ELF-1 (cell line): ENCODE measurements at places on chromosomes 3 and 15.

- DNase-seq, result no peak
Observed at GRCh38 chr15:92886815-92887214, 13.3 kb upstream of the CHD2 start.

DNA sequence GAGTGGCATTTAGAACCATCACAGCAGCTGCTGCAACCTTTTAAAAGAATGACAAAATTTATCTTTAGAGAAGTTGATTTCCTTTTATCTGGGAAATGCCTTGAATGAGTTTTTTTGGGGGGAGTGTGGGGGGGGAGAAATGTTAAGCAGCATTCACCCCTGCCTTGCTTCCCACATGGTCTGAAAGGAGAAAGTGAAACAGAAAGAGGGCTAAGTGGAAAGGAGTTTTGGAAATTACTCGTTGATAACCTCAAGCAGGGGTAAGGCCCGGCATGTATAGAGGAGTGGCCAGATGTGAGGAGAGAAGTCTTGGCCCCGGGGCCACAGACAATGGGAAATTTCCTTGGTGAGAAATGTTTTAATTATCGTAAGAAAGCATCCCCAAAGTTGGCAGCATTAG, 23.5 kb downstream of the B3GALNT1 start:
- DNase-seq, result no peak

- no peak for DNase-seq
Observed at GRCh38 chr3:9779721-9780457, 10.1 kb upstream of the CAMK1 start.

GRCh38 chr3:113165841-113166240, 45.5 kb upstream of the BOC start:
- DNase-seq, result no peak

DNA sequence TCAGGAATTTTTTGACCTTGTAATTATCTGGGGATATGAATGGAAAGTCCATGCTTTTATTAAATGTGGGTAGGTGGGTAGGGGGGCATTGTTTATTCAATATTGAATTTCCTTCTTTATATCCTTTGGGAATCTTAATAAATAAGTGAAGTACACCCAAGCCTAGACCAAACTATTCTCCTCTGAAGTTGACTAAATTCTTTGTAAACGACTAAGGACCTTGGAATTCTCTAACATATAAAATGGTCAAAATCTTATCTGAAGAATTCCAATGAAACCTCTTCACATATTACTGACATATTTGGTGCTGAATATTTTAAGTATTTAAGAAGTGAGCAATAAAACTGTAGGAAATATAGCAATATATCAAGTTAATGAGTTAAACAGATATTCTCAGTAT, 1432.1 kb upstream of the GBE1 start:
- no peak for DNase-seq

GRCh38 chr3:30122359-30122758, 484.0 kb upstream of the TGFBR2 start:
- DNase-seq, result no peak

- peak; percentile 54 for DNase-seq
Observed at GRCh38 chr15:41827290-41827879, 507 bp upstream of the JMJD7 start.

DNA sequence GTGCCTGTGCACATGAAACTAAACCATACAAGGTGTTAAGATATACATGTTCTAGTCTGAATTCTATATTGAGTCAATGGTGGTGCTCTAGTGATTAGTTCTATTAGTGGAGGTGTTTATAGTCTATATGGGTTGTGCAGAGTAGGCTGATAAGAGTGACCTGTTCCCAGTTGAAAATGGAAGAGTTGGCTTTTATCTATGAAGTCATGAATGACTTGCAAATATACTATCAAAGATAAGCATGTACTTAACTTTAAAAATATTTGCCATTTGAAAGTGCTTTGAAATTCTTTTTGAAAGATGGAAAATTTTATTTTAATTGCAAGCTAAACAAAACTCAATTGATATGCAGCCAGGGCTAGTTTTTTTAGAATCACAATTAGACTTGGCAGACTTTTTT, 150.6 kb upstream of the SGO1 start:
- DNase-seq, result no peak

DNA sequence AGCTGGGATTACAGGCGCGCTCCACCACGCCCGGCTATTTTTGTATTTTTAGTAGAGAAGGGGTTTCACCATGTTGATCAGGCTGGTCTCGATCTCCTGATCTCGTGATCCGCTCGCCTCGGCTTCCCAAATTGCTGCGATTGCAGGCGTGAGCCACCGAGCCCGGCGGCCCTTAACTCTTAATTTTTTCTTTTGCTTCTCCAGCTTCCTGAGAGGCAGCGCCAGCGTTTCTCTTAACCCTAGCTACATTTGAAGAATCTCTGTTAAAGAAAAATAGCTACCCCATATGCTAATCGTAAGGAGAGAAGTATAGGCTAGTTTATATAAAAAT, 465 bp upstream of the GK5 start:
- DNase-seq, result no peak

GRCh38 chr15:28264166-28264565, 57.8 kb downstream of the HERC2 start:
- no peak for DNase-seq

DNA sequence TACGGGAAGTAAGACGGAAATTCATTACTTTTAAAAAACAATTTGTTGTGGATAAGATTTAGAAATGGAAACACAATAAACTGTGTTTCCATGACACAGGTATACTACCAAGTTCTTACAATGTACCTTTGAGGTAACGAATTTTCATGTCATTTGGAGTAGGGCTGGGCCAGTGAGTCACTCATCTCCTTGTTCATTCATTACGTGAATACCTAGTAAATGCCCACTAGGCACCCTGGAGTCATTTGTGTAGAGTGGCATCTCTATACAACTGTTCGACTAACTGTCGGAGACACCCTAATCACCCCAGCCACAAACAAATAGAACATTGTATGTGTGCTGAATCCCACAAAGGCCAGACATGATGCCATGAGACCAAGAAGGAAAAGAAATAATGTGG, 94.8 kb downstream of the IGF1R start:
- no peak for DNase-seq

- DNase-seq, result no peak
Observed at GRCh38 chr15:25061808-25062550, 107.2 kb downstream of the SNRPN start.

DNA sequence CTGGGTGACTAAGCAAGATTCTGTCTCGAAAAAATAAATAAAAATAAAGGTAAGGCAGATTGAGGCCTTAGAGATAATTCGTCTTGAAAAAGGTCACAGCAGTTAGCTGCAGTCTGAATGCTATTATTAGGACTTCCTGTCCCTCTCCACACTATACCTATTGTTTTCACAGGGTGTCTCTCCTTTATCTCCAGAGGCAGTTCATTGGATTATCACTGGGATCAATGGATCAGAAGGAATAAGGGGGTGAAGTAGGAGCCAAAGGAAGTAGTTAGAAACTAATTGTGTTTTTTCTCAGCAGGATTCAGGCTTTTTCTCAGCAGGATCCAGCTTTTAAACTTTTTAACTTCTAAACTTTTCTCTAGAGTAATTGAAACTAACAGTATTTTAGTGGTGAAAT, 326.9 kb downstream of the IL5RA start:
- DNase-seq, result no peak

DNA sequence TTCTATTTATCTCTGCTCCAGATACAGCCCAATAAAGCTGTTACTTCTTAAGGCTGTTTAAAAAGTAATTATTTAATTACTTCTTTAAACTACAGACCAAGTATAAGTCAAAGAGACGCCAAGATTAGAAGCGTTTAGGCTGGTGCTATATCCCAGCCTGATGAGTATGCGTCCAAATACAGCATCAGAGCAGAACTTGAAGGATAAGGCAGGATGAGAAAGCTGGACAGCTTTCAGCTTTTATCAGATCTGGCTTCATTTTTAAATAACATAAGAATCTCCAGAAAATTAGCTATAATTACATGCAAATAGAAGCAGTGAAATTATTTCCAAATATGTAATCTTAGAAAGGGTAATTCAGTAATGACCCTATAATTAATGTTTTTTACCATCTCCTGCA, 110.3 kb upstream of the MYO5C start:
- no peak for DNase-seq

GRCh38 chr15:31255732-31256377, 70.8 kb upstream of the KLF13 start:
- peak; percentile 40 for DNase-seq

- no peak for DNase-seq
Observed at GRCh38 chr3:42504334-42505127, 2.1 kb downstream of the VIPR1 start.

- no peak for DNase-seq
Observed at GRCh38 chr3:151197981-151198767, 4.8 kb downstream of the GPR171 start.

DNA sequence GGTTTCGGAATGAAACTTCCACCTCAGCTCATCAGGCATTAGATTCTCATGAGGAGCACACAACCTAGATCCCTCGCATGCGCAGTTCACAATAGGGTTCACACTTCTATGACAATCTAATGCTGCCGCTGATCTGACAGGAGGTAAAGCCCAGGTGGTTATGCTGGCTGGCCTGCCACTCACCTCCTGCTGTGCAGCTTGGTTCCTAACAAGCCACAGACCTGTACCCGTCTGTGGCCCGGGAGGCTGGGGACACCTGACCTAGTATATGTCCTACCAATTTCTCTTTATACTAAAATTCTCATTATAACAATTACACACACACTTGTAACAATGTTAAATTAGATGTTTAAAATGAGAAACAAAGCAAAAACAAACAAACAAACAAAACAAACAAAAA, 172.2 kb downstream of the SLC9A9 start:
- no peak for DNase-seq

DNA sequence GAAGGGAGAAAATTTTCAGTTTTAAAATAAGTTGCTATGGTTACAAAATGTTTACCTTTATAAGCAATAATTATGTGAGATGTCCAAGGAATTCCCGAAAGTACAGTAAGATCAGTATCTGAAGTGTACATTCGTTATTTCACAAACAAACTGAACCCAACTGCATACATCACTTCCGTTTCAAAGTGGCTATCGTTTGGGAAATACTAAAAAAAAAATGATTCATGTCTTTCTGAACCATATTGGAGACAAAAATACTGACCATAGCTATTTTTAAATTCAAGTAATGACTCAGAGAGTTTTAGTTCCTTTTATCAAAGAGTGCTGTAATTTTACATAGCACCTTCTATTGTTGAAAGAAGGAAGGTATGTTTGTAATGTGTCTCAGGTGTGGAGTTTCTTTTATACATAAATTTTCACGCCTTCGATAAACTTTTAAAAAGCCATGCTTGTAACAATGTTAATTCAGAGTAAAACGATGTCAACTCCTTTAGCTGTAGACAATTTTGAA, 8.0 kb upstream of the ANKRD28 start:
- DNase-seq, result no peak

DNA sequence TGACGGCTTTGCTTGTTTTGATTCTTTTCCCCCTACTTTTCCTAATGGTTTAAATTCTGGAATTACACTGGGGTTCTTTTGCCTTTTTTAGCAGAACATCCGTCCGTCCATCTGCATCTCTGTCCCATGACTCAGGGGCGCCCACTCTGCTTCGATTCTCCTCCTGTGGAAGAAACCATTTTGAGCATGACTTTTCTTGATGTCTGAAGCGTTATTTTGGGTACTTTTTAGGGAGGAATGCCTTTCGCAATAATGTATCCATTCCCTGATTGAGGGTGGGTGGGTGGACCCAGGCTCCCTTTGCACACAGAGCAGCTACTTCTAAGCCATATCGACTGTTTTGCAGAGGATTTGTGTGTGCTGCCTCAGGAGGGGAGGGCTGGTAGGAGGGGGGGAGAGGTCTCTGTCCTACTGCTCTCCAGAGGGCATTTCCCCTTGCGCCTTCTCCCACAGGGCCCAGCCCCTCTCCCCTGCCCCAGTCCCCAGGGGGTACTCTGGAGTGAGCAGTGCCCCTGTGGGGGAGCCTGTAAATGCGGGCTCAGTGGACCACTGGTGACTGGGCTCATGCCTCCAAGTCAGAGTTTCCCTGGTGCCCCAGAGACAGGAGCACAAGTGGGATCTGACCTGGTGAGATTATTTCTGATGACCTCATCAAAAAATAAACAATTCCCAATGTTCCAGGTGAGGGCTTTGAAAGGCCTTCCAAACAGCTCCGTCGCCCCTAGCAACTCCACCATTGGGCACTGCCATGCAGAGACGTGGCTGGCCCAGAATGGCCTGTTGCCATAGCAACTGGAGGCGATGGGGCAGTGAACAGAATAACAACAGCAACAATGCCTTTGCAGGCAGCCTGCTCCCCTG, 19.5 kb upstream of the BSN start:
- peak; percentile 37 for DNase-seq

GRCh38 chr15:43930079-43930478, 103.3 kb downstream of the WDR76 start:
- peak; percentile 73 for DNase-seq

DNA sequence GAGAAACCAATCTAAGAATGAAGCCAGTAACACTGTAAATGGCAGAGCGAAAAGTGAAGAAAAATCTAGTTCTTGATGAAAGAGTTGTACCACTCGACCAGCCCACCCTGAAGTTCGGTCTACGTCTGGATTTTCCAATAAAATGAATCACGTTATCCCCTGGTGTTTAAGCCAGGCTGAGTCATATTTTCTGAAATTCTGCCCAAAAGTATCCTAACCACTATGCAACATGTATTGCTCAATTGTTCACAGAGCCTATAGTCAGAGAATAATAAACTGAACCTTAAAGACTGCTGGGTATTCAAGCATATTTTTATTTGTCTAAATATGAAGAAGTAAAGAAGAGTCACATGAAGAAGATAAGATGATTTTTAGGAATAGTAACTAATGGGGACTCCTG, 245.7 kb downstream of the FGF12 start:
- no peak for DNase-seq

DNA sequence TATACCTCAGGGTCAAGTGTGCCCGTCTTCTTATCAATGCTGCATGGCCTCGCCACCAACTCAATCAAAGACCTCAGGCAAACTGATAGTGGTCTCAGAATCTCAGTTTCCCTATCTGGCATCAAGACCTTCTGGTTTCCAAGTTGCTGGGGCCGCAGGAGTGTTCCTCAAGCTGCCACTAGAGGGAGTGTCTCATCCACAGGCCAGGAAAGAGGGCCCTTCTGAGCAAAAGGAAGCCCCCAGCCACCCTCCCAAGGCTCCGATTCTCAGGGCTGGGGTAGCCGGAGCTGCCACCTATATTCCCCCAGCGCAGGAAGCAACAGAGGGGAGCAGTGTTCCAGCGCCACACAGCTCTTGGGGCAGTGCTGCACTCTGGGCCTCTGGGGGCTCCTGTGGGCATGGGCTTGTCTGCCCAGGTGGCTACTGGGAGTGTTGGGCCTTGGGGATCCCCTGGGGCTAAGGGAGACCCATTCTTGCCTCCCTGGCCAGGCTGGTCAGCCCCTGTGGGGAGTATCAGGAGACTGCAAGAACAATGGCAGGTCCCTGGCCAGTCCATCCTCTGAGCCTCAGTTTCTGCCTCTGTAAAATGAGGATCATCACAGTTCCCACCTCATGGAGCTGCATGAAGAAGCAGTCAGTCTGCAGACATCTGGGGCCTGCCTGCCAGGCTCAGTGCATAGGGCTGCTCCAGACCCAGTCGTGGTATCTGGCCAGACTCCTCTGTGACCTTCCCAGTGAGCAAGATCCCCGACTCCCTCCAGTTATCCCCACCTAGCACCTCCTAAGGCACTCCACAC, 23.4 kb upstream of the SEC13 start:
- DNase-seq, result peak; percentile 79
